ENCODE measurements at places on chromosomes 5 and 9.

DNA sequence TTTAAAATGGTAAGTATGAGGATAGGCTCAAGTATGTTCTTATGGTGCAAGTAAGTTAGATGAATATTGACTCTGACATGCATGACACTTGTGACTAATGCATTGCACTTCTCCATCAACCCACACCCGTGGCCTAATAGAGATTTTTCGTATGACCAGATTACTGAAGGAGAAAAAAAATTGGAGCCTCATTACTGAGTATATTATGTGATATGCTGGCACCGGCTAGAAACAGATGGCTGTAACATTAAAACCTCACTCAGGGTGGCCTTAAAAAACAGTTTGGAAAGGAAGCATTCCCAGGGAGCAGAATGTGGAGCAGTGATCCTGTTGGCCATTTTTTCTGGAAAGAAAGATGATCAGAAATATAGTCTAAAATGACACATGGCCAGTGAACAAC, 766.4 kb downstream of the PRELID2 start:
- no peak for DNase-seq

GRCh38 chr9:89309166-89309565, 1.8 kb upstream of the CKS2 start:
- no peak for DNase-seq

- no peak for DNase-seq
Measured at GRCh38 chr5:180142824-180143610, 66.0 kb downstream of the RASGEF1C start.

DNA sequence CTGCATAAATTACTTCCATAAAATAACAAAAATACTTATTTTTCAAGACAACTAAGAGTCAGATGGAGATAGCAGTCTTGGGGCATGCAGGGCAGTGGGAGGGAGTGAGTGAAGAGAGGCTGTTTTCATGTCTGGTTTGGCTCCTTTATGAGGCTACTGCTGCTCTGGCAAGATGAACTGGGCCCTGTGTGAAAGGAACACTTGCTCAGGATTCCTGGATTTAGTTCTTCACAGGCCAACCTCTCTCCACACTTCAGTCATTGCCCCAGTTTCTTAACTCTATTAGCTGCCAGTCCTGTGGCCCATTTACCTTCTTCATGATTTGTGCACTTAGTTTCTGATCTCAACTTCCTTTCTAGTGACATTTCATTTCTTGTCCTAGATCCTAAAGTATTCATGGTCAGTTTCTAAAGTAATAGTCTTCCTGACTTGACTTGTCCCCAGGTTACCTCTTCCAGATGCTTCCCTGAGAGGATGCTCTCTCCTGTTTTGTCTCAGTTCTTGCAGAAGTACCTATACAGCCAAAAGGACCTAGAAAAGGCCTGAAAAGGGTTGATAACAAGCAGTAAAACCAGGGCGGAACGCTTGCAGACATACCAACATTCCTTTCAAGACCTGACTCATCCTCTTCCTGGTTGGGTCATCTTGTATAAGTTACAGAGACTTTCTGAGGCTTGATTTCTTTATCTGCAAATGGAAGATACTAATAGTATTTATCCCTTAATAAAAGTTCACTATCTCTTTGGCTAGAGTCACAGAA, 77.0 kb upstream of the ZFAND5 start:
- no peak for DNase-seq

DNA sequence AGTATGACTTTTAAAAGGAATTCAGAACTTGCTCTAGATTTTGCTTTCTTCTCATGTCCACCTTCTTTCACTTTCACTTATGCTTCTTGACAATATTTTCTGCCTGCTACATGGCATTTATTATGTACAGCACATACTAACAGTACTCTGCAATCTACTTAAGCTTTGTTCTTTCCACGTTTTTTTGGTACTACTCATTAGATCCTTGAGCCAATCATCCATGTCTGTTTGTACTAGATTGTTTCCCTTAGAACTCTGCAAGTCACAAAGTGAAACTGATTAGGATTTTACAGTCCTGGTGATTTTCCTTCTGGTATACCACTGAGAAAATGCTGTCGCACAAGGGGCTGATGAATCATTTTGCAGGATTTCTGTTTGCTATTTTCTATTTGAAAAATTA, 78.3 kb downstream of the PARP8 start:
- DNase-seq = no peak

DNA sequence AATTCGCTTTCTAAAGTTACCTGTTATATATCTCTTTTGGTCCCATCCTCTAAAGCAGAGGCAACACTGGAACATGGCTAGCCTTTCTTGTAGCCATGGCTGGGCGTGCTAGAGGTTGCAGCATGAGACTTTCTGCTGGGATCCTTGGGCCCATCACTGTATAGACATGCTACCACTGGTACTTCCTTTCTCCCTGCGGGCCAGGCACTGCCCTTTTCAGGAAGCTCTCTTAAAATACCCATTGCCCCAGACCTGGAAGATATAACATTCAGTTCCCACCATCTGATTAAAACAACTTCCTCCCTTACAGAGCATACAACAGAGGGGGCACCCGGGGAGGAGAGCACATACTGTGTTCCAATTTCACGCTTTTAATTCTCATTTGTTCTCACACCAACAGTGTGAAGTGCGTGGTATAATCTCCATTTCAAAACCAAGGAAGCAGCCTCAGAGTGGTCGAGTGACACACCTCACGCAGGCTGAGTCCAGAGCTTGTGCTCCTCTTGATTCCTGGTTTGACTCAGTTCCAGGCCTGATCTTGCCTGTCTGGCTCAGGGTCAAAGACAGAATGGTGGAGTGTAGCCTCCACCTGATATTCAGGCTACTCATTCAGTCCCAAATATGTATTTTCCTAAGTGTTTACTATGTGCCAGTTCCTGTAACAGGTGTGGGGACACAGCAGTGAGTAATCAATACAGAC, 22.6 kb downstream of the PTGS1 start:
- DNase-seq = no peak

DNA sequence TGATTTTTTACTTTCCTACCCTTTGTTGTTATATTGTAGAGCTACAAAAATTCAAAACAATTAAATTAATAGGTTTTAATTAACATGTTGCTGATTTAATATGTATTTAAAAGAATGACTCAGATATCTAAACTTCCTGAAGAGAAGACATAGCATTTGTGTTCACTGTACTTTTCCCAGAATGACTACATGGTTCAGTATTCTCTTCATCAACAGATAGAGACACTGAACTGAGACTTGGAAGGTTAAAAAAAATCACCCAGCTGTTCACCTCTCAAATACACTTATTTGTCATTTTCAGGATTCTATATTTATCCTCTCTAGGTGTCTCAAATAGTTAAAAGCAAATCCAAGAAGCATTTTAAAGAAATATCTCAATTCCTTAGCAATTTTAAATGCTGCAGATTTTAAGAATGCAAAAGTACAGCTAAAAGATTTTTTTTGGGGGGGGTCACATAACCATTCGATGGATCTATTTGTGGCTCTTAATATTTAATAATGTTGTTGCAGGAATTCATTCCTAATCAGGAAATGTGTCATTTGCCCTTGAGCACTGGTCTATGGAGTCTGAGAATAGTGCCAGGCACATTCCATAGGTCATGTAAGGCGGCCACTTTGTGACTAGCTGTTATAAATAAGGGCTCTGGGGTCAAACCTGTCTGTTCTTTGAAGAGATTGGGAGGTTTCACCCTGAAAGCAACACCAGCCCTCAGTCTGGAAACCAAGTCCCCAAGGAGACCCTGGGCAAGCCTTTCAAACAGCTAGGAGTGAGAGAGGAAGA, 463.1 kb downstream of the NR2F1-AS1 start:
- DNase-seq = no peak

GRCh38 chr5:14779975-14780374, 91.6 kb downstream of the ANKH start:
- no peak for DNase-seq

DNA sequence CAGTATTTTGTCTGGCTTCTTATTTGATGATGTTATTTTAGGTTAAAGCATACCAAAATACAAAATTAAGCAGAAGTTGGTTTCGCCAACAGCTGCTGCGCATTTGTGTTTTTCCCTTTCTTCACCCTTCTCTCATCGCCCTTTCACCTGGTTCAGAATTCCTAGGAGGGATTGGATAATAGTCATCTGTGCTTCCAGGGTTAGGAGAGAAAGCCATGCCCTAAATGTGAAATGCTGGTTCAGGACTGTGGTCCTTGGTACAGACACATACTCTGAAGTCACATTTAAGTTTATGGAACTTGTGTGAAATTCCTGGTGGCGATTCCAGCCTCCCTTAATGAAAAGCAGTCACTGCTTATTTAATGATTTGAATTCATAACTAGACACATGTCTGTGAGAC, 7.7 kb downstream of the MAST4 start:
- DNase-seq = no peak

DNA sequence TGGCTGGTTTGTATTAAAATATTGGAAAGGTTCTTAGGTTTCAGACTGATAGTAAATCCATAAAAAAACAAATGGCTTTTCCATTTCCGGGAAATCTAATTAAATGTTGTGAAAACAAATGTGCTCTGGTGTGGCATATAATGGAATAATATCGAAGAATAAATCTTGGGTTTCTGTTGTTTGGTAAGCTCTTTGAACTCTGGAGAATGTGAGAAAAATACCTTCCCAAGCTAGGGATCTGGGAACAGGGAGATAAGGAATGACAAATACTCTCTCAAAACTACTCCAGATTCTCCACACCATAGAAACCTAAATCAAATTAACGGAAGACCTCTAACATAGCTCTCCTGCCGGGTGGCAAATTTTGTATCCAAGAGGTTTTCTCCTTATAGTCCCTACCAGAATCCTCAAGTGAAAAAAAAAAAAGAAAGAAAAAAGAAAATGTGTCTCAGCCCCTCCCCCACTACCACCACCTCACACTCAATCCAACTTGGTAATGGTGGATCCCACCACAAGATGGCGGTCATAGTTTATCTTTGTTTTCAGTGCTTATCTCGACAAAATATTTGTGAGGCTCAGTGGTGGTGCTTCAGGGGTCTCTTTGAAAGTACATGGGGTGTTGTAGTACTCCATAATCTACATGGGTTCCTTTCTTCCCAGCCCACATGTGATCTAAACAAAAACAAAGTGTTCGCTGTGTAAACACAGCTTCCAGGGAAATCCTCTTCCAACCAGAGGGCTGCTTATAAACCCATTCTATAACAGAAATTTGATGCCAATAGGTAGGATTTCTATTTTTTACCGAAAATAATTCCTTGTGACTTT, 54.5 kb upstream of the FST start:
- DNase-seq = no peak

DNA sequence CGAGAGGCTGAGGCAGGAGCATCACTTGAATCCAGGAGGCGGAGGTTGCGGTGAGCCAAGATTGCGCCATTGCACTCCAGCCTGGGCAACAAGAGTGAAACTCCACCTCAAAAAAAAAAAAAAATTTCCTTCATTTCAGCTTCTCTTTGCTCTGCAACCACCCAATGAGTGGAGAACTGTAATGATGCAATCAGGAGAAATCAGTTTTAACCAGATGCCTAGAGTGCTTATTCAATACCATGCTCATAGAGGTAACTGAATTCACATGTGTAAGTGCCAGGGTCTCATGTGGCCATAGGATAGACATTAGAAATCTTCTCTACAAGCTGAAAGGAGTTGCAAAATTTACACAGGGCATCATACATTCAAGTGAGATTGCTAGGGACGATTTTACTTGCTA, 70.6 kb downstream of the HMHB1 start:
- no peak for DNase-seq

GRCh38 chr5:2192496-2192895, 309.8 kb upstream of the IRX4 start:
- no peak for DNase-seq

DNA sequence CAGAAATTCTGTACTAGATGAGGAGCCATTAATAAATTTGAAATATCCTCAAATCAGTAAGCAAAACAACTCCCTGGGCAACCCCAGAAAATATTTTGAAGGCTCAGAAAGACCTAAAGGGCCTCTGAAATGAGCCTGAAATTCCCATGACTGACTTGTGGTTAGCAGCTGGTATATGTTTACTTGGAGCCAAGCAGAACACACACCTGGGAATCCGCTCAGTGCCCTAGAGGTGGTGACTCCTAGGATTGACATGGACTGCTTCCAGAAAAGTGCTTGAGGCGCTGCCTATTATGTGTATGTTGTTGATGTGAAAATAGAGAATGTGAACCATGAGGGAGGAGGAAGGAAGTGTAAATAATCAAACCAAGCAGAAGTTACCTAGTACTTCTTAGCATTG, 14.7 kb downstream of the RFK start:
- no peak for DNase-seq

GRCh38 chr9:98158071-98158831, 34.2 kb downstream of the CORO2A start:
- DNase-seq = no peak

- no peak for DNase-seq
Measured at GRCh38 chr5:127671218-127671617, 22.3 kb downstream of the CTXN3 start.

- no peak for DNase-seq
Measured at GRCh38 chr9:72554221-72554641, 32.8 kb downstream of the TMC1 start.

GRCh38 chr5:127235136-127235535, 55.5 kb upstream of the MEGF10 start:
- DNase-seq = no peak

DNA sequence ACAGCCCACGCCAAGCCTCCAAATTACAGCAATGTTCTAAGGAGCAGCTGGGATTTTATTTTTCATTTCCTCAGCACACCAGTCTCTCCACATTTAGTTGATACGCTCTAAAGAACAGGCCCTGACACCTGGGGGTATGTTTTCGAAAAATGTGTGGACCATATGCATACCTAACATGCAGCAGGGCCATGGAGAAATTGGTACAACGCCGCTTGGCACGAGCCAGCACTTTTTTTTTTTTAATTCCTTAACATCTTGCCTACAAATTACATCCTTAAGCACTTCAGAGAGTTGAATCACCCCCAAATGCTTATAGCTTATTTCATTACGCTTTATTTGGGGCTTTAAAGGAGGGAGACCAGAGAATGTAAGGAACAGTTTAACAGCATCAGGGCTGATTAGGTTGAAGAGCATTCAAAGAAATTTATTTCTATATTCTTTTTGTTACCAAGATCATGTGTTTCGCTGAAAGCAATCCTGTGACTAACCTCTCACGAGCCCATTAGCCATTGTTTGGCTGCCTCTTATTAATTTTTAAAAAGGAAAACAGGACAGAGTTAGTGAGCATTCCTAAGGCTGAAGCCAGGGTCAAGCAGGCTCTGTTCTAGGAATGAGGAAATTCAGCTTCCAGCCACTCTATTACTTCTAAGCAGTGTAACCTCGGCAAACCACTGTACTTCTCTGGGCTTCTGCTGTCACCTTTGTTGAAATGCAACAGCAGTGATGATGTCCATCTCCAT, 173.8 kb downstream of the ACTL7B start:
- DNase-seq = no peak

GRCh38 chr5:65861830-65862241, 64.5 kb upstream of the ERBIN start:
- no peak for DNase-seq

DNA sequence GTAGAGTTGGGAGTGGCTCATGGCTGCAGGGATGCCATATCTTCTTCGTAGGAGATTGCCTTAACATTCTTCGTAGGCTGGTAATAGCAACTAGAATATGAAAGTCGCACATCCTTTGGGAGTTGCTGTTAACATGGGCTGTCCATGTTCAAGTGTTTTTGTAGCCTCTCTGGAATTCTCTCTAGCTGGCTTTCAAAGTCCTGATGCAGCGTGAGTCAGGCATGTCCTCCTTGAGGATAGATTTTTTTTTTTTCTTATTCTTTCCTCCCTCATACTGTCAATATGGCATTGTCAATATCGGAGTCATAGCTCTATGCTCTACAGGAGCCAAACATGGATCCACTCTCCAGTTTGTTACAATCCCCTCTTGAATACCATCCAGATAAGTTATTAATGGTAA, 494.8 kb upstream of the WWC1 start:
- DNase-seq = no peak

GRCh38 chr9:130254747-130255630, 10.6 kb upstream of the HMCN2 start:
- DNase-seq = no peak
